Epithelial cell of proximal tubule (primary cell): ENCODE measurements at places on chromosomes 11 and 22. TPM values are rescaled to one million over a fixed set of nuclear protein-coding genes. Genes with fewer than 3 reads are reported as not detected.

The OR5P2 gene
- total RNA-seq: not detected in 2 replicates

The NLRX1 gene
- total RNA-seq: 13.2 and 14.7 TPM in 2 replicates

The RASD2 gene
- 0.07 and 0.12 TPM in 2 replicates for total RNA-seq

The KCTD14 gene
- total RNA-seq: 8.5 and 26.8 TPM in 2 replicates

The OR51F1 gene
- total RNA-seq: not detected in 2 replicates

The BTBD18 gene
- not detected in 2 replicates for total RNA-seq

The TPBGL gene
- total RNA-seq: not detected in 2 replicates

The CNTN5 gene
- total RNA-seq: not detected in 2 replicates

The TRIM5 gene
- 20.5 and 28.5 TPM in 2 replicates for total RNA-seq

The ROBO4 gene
- 1.4 and 1.9 TPM in 2 replicates for total RNA-seq

DNA sequence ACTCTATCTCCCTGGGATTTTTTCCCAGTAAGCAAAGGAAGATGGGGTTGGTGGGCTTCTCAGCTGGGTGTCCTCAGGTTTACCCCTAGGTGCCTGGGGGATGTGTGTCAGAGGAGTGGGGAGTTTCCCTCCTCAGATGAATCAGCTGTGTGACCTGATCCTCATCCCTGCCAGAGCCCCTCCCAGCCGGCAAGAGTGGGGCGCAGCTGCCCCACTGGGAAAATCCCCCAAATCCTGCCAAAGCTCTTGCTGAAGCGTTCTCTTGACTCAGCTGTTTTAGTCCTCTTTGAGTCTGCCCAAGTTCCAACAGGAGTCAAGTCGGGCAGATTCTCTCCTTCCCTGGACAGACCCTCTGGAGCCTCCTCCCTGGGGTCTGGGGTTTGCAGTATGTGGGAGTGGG, 6.0 kb downstream of the C11orf68 start:
- no peak for DNase-seq

DNA sequence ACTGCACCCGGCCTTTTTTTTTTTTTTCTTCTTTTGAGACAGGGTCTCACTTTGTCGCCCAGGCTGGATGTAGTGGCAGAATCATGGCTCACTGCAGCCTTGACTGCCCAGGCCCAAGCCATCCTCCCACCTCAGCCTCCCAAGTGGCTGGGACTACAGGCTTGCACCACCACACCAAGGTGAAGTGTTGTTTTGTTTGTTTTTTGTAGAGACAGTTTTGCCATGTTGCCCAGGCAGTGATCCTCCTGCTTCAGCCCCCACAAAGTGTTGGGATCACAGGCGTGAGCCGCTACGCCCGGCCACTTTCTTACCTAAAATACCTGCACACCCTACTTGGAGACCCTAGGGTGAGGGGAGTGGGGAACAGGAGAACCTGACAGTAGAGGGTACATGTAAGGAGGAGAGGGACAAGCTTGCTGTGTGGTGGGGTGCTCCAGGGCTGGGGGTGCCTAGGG, 4.5 kb upstream of the AIFM3 start:
- DNase-seq: no peak

GRCh38 chr11:81332276-81332675, 1401.4 kb downstream of the FAM181B start:
- no peak for DNase-seq

DNA sequence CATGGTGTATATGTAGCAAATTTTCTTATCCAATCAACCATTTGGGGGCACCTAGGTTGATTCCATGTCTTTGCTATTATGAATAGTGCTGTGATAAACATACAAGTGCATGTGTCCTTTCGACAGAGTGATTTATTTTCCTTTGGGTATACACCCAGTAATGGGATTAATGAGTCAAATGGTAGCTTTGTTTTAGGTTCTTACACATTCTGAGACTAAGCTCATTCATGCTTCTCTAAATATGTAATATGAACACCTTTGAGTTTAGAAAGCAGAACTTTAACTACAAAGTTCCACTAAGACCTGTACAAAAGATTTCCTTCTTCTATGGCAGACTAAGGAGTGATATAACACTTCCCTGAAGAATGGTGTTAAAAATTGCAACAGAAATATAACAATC, 627.0 kb downstream of the KCNA4 start:
- DNase-seq: no peak

DNA sequence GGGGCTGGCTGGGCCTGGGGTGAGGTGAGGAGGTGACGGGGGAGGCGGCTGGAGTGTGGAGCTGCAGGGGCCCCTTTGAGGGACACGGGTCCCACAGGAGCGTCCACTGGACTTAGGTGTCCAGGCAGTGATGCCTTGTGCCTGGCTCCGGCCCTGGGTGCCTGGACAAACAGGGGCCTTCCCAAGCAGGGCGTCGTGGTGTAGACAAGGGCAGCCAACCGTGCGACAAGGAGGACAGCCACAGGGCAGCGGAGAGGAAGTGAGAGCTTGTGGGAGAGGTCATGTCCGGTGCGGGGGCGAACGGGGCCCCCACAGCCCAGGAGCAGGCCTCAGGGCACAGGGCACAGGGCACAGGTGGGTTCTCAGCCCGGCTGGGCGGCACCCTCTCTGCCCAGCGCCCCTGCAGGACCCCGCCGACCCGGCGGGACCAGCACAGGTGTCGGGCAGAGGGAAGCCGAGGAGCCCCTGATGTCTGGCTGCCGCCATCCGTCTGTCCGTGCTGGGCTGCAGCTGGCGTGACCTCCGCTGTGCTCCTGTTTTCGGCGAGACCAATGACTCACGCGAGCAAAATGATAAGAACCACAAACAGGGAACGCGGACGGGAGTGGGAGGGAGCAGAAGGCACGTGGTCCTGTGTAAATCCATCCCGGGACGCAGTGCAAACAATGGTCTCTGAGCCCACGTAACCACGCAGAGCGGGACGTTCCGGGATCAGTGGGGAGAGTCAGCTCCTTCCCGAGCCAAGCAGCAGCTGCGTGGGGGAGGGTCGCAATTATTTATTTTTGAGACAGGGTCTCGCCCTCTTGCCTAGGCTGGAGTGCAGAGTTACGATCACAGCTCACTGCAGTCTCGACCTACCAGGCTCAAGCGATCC, 49.1 kb upstream of the A4GALT start:
- DNase-seq: peak; percentile 9

GRCh38 chr22:33891455-33891854, 28.8 kb downstream of the LARGE1 start:
- no peak for DNase-seq

DNA sequence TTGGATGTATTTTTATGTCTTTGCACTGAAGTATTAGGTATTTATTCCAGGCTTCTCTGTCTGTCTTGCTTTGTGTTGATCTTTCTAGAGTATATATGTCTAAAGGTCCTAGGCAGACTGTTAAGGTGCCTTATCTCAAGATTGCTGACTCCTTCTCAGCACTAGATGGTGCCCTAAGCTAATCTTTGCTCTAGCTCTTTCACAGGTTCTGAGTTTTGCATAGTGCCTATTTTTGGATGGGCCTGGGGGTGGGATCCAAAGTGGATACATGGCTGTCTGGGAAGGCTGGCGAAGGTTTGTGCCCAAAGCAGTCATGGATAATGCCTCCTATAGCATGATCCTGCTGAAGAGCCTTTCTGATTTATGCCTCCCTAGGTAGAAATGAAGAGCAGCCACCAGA, 154.9 kb downstream of the TRPC6 start:
- DNase-seq: no peak

- no peak for DNase-seq
Observed at GRCh38 chr11:32891657-32892354, 805 bp upstream of the QSER1 start.

DNA sequence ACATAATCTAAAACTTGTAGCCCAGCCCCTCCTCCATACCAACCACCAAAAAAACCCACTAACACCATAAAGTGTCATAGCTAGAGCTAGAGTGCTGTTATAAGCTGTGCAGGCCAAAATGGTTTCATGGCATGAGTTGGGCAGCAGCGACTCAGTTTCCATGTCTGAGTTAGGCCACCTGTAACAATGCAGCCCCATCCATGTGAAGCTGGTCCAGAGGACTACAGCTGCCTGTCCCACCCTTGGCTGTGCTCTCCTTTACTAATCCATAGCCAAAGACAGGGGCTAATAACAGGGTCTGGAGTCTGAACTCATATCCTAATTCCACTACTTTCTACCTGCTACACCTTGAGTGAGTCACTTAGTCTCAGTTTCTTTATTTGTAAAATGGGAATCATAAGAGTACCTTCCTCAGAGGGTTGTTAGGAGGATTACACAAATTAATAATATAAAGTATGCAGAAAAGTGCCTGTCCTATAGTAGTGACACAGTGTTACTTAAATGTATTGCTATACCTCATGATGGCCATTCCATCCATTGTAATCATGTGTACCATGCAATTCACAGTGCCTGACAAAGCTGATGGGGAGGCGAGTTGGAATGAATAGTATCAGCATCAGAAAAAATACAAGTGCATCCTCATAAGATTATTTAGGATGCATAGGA, 20.6 kb downstream of the KCNQ1OT1 start:
- no peak for DNase-seq

DNA sequence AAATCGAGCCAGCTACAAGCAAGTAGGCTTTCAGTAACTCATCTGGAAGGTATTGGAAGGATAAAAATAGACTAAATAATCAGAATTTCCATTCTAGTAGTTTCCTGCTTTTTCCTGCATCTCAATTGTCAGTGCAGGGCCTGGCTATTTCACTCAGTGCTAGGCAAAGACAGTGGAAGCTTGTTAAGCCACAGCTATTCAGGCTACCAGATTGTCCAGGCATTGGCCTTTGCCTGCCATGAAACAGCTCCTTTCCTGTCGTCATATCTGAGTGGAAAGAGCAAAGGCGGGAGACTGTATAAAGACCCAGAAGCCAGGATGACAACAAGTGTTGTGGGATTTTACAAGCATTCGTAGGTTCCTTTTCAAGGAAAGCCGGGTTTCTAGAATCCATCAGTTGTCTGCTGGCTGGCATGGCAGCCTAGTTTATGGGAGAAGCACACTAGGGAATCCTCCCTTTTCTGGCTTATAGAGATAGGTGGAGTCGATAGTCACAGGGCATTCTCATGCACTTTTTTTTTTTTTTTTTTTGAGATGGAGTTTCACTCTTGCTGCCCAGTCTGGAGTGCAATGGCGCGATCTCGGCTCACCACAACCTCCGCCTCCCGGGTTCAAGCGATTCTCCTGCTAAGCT, 2.0 kb upstream of the TNRC6B start:
- no peak for DNase-seq

- no peak for DNase-seq
Observed at GRCh38 chr22:23892706-23893105, 1.5 kb upstream of the MIF start.

DNA sequence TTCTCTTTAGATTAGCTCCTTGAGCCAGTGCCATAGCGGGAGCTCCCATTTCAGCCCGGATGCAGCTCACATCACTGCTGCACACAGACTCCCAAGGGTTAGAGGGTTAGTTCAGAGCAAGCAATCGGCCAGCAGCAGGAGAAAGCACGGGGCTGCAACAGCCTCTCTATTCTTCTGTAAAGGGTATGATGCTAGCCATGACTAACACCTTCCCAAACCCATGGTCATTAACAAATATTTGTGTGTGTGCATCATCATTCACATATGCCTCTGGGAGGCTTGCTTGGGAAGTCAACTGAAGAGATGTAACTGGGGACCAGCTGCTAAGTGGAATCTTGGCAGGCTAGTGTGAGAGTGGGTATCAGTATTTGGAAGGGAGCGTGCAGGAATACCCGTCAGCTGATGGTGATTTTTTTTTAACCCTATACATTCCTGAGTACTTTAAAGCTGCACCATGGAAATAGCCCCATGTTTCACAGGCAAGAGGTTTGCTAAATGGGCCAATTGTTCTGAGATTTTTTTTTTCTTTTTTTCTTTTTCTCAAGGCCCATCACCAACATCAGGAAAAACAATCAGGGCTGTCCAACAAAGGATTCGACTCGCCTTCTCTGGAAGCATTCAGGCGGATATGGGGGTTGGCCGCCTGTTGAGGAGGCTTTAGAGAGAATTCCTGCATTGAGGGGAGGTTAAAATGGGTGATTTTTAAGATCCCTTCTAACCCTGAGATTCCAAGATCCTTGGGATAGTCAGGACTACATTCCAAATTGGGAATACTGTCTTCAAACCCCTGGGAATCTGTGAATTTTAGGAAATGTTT, 33.2 kb upstream of the CCDC89 start:
- DNase-seq: peak; percentile 98

GRCh38 chr22:31211482-31211861, 626 bp upstream of the LIMK2 start:
- DNase-seq: no peak

DNA sequence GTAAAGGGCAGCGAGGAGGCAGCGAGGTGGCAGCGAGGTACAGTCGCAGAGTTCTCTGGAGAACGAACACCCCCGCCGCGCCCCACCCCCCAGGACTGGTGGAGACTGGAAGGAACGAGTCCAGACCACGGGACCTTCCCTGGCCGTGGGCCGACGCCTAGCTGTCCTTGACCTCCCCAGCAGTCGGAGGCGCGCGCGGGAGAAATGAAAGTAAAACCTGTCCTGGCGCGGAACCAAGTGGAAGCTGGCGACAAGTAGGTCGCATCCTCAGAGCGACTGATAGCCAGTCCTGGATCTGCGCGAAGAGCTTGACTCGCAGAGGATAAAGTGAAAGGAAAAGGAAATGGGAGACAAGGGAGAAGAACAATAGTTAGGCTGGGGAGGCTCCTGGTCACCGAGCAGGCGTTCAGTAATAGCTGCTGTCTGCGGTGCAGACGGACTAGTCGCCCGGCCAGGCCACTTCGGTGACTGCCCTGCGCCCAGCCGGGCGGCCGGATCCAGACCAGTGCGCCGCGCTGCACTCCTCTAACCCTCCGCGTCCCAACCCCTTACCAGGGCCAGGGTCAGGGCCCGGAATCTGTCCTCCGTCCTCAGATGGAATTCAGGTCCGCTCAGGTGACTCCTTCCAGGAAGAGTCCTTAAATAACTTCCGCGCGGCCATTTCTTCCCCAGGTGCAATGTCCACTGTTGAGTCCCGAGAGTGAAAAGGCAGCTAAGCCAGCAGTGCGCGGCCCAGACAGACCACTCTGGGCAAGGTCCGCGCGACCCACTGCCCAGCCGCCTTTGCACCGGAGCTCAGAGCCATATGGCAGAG, 1.9 kb upstream of the ADM start:
- no peak for DNase-seq

GRCh38 chr11:113778111-113778910, 1.3 kb upstream of the CLDN25 start:
- peak; percentile 52 for DNase-seq

DNA sequence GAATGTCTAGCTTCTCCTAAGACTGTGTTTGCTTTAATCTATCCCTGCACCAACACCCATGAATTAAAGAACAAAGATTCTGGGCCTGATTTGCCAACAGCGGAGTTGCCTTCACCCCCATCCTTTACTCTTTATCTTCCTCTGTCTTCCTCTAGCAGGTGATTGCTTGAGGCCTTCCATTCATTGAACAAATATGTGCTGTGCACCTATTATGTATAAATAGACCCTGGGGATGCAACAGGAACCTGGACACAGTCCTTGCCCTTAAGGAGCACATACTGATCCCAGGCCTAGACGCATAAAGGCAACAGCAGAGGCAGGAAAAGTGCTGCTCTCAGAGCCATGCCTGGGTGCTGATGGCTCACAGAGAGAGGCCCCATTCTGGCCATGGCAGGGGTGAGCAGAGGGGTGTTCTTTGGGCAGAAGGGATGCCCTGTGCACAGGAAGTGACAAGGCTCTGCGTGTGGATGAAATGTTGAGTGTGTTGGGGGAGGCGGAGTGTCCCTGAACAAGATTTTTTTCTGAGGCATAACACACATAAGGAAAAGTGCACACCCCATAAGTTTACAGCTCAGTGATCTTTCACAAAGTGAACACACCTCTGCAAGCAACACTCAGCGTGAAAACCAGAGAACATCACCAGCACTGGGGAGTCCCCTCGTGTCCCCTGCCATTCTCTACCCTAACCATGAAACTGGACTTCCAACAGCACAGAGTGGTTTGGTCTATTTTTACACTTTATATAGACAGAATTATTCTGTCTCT, 145.9 kb downstream of the GRIK4 start:
- DNase-seq: no peak

- no peak for DNase-seq
Observed at GRCh38 chr11:6319704-6320410, 444 bp downstream of the CAVIN3 start.
